ENCODE measurements at places on chromosomes 4 and X.

DNA sequence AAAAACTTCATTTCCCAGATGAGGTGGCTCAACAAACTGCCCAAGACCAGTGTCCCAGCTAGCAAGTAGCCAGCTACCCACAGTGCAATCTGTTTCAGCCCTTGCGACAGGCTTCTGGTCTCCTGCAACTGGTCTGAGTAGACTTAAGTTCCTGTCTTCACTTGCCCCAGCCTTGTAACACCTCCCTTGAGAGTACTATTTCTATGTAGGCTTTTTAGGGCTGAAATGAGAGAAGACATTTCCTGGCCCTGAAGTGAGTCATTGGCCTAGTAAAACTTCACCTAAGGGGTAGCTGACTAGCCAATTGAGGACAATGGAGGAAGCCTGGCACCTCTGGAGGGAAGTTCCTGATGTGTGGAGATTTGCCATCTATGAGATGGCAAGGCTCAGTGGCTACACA lies 80.1 kb upstream of the STIM2 start:
- peak; percentile 77 for DNase-seq

DNA sequence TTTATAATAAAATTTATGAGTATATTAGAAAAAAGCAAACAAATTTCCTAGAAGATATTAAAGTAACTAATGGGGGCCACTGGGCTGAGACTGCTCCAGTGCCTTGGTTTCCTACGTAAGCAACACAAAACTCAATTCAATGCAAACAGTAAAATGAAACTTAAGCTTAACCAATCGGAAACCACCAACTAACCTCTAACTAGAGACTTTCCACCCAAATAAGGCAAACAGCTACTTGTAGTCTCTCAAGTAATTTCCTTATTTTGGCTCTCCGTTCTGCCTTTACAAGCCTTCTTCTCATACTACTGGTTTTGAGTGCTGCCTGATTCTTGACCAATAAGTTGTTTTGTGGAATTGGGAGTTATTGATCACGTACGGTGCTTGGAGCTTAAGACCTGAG lies 167.3 kb upstream of the VEGFC start:
- DNase-seq: no peak

DNA sequence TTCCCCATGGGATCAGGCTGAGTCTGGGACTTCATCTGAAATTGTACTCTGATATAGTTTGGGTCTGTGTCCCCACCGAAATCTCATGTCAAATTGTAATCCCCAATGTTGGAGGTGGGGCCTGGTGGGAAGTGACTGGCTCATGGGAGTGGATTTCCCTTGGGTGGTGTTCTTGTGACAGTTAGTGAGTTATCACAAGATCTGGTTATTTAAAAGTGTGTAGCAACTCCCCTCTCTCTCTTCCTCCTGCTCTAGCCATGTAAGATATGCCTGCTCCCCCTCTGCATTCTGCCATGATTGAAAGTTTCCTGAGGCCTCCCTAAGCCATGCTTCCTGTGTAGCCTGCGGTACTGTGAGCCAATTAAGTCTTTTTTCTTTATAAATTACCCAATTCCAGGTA lies 61.0 kb downstream of the RASGEF1B start:
- DNase-seq: no peak

DNA sequence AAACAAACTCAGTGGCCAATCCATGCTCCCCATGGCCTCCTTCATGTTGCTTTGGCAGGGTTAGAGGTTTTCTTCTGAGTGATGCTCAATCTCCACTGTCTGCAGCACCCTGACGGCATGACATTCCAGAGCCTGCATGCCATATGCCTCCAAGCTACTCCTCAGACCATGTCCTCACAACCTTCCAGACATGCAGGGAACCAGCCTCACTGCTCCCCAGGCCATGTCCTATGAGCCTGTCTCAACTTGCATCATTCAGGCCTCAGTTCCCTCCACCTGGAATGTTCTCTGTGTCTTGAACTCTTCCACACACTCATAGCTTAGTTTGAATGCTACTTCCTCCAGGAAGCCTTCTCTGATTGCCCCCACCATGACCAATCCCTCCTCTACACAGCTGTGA lies 18.8 kb downstream of the PROM1 start:
- DNase-seq: no peak

- no peak for DNase-seq
These were observed 104.3 kb downstream of the APBB2 start for GRCh38 chr4:41110050-41110449.

DNA sequence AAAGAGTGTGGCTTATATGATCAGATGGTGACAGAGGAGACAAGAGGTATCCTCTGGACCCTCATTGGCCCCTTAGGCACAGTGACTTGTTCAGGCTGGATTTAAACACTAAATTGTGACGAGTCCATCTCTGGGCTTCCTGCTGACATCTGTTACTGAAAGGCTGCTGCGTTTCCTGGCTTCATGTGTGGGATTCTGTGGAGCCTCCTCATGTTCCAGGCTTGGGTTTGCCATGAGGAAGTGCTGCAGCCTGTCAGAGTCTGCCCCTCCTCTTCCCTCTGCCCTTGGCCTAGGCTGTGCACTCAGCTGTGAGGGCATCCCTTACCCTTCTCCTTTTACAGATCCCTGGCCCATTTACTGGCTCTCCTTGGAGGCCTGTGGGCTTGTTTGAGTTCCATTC lies 159.1 kb upstream of the TTC29 start:
- DNase-seq: peak; percentile 20

GRCh38 chrX:47798861-47799260 lies 37.8 kb upstream of the ZNF81 start:
- DNase-seq: no peak

DNA sequence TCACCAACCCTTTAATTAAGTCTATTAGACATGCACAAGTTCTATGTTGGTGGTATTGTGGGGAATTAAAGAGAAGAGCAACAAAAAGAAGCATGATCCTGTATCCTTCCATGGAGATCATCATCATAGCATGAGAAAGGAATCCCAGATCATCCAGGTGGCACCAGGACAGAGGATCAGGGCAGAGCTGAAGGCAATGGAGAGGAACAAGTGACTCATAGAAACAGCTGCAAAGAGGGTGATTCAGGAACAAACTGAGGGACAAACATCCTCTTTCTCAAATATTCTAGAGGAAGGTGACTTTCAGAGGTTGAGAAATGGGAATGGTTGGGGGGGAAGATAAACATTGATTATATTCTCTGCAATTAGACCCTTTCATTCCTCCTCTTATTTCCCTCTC lies 105.5 kb upstream of the OTUD4 start:
- peak; percentile 89 for DNase-seq

- peak; percentile 57 for DNase-seq
These were observed 68.2 kb downstream of the ZNF827 start for GRCh38 chr4:145870155-145871020.

DNA sequence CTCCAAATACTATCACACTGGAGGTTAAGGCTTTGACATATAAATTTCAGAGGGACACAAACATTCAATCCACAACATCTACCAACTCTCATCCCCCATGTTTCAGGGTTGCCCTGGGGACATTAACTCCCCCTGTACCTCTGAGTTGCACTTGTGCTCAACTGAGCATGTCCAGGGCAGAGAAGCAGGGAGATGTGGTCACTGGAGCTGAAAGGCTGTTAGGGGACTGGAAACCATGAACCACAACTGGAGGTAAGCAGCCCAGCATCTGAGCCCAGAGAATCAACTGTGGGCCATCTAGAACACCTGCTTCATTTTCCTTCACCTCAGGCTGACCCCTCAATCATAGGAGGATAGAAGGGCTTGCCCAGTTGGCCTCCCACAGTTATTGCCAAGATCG lies 641.1 kb downstream of the MID1IP1 start:
- peak; percentile 52 for DNase-seq

DNA sequence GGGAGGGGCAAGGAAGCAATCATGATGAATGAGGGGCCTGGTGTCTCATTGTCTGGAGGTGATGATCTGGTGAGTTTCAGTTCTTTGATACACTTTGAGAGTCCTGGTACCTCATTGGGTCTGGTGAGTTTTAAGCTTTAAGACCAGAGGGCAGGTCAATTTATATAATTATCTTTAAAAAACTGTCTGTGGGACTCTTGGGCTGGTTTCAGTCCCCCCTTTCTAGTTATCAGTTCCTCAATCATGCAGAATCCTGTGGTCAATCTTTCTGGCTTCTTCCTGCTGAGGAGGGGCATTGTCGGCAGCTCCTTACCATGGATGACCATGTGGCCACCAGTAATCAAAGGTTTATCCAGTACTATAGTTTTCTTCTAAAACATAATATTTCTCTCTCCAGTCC lies 789.1 kb downstream of the PCDH18 start:
- no peak for DNase-seq

DNA sequence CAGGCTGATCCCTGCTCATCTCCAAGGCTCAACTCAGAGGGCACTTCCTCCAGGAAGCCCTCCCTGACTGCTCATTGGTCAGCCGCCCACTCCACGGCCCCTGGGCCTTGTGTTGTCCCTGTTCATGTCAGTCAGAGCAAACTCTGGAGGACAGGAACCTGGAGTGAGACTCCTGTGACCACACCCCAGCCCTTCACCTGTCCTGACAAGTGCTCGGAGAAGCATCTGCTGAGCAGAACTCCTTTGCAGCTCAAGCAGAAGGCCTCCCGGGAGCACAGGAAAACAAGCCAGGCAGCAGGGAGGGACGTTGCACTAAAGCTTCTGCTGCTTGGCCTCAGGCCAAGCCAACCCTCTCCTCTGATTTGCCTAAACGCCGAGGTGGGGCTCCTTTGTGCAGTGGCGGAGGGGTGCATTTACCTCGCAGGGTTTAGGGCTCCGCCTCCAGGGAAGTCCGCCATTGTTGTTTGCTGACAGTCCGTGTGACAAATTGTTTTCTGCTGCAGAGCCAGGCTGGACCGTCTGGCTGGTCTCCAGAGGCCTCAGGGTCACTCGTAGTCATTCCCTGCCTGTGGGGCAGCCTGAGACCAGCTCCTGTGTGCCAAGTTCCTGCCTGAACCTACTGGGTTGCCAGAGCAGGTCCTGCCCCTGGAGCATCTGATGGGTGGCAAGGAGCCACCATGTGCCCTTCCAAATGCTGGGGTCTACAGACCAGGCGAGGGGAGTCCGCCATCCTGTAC lies 61.8 kb downstream of the C4orf50 start:
- DNase-seq: peak; percentile 38

DNA sequence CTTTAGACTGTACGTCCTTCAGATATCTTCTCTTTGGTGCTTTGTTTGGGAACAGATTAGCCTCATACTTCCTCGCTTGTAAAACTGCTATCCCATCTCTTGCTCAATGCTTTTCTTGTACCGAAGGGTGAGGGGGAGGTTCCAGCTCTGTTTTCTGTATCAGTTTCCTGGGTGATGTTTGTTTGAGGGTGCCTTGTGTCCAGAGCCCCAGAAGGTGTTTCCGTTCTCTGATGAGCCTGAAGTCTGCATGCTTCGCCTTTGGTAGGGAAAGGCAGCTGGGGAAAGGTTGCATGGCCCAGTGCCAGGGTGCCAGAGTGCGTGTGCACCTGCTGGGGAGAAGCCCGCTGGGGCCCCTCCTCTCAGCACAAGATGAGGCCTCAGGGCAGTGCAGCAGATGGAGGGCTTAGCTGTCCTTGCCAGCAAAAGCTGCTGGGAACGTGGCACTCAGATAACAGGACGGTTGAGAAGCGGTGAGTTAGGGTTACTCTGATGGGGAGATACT lies 73.7 kb downstream of the TBL1X start:
- peak; percentile 6 for DNase-seq

DNA sequence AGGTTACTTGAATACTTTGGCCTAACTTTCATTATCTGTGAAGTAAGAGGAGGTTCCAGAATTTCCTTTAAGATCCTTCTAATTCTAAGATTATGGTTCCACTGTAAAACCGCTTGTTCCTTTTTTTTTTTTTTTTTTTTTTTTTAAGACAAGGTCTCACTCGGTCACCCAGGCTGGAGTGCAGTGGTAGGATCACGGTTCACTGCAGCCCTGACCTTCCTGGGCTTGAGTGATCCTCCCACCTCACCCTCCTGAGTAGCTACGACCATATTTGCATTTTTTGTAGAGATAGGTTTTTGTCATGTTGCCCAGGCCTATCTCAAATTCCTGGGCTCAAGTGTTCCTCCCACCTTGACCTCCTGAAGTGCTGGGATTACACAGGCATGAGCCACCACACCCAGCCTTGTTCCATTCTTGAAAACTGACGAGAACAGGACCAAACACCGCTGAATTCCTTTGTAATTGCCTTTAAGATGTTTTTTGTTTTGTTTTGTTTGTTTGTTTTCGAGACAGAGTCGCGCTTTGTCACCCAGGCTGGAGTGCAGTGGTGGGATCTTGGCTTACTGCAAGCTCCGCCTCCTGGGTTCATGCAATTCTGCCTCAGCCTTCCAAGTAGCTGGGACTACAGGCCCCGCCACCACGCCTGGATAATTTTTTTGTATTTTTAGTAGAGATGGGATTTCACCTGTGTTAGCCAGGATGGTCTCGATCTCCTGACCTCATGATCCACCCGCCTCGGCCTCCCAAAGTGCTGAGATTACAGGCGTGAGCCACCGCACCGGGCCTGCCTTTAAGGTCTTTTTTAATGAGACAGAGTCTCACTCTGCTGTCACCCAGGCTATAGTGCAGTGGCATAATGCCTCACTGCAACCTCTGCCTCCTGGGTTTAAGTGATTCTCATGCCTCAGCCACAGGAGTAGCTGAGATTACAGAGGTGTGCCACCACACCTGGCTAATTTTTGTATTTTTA lies 6.8 kb downstream of the PDS5A start:
- DNase-seq: peak; percentile 93

GRCh38 chr4:7770224-7771050 lies 169.2 kb downstream of the AFAP1 start:
- DNase-seq: no peak

DNA sequence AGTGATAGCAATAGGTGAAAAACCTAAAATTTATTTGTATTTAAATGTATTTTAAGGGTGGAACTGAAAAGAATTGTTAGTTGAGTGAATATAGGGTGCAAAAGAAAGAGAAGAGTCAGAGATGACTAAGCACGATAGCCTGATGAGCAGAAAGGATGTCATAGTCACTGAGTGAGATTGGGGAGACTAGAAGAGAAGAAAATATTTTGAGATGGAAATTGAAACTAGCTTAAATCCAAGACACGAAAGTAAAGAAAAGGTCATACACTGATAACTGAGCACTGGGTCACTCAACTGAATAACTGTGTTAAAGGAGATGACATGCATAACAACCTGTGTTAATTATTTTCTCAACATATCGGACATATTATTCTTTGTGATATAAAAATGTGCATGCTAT lies 55.5 kb downstream of the SPANXN4 start:
- no peak for DNase-seq

DNA sequence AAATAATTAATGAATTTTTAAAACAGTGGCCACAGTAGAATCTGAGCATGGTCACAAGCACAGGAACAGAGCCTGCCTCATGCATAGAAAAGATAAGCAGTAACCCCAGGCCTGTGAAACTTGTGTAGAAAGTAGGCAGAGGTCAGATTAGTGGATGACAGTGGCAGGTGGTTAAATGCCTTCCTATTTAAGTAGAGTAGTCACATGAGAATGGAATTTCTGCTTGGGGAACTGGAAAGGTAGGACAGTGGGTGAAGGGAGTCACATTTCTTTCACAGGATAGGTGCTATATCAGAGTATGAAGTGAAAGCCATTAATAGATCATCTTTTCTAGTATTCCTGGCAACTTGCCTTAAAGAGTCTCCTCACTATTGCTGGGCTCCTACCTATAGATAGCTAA lies 34.9 kb upstream of the ASB12 start:
- peak; percentile 25 for DNase-seq

GRCh38 chr4:167177925-167178324 lies 56.4 kb downstream of the SPOCK3 start:
- no peak for DNase-seq

- DNase-seq: peak; percentile 77
These were observed 100.0 kb upstream of the PRKG2 start for GRCh38 chr4:81314897-81315470.

Measured in kidney tubule cell (primary cell).